CD4-positive, alpha-beta T cell treated with Interleukin-15 for 4 hours (primary cell): ENCODE measurements at places on chromosomes 16 and 17.

DNA sequence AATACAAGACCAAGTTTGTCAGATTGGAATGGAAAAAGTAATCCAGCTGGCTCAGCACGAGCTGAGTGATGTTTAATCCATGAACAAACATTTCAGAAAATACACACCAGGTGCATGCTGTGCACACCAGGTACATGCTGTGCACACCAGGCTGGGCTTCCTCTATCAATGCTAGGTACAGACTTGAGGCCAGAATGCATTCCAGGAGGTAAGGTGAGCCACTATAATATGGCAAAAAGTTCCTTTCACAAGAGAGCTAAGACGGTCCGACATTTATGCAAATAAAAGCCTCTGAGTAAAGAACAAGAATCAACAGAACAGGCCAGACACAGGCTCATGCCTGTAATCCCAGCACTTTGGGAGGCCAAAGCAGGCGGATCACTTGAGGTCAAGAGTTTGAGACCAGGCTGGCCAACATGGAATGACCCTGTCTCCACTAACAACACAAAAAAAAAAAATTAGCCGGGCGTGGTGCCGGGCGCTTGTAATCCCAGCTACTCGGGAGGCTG lies 128.2 kb downstream of the ZNF778 start:
- no peak for DNase-seq

GRCh38 chr17:56602292-56603130 lies 9.0 kb downstream of the NOG start:
- DNase-seq = peak; percentile 28

GRCh38 chr17:28484296-28484695 lies 10.9 kb downstream of the SLC13A2 start:
- no peak for DNase-seq

- peak; percentile 50 for DNase-seq
These were observed 35.0 kb downstream of the ZCCHC14 start for GRCh38 chr16:87457709-87458423.

- no peak for DNase-seq
These were observed 146.4 kb downstream of the MSI2 start for GRCh38 chr17:57402681-57403180.

DNA sequence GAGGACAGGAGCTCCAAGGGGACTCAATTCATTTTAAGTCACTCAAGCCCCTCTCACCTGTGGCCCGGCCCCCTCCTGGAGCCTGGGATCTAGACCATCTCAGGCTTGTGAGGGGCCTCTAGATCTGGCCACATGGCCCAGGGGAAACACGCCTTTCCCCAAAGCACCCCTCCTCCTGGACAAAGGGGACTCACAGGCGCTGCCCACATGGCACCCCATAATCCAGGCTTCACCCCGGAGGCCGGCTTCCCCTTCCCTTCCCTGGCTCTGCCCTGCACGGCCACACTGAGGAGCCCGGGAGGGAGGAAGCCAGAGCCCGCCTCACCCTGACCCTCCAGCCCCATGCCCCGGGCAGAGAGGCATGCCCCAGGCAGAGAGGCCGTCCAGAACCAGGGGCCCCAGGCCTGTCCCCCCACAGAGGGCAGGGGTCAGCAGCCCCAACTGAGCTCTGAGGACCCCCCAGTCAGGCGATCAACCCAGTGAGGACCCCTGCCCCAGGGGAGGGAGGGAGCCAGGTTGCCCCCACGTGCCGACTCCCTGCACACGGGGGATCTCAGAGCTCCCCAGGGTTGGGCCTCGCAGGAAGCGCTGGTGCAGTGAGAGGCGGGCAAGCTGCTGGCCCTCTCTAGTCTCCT lies 10.9 kb downstream of the HS3ST6 start:
- no peak for DNase-seq

DNA sequence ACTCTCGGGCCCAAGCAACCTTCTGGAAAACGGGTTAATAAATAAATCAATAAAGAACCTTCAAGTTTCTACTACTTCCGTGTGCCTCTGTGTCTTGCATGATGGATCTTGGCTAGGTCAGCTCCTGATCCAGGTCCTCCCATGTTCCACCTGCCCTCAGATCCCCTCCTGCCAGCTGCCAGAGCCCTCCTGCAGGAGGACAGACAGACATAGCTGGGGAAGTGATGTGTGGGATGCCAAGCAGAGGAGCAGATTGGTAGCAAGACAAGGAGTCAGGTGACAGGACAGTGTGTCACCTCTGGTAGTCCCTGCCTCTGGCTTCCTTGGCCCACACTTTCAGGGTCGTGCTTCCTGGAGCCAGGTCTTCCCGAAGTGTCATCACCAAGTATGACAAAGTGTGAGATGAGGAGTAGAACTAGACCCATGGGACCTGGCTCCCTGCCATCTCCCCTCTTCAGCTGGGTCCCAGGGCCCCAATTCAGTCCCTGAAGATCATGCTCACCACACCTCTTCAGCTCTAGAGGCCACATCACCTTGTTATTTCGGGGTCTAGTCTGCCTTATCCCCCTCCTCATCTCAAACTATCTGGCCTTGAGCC lies 1.0 kb upstream of the EPN3 start:
- DNase-seq = no peak

- DNase-seq = no peak
These were observed 30.4 kb downstream of the ENGASE start for GRCh38 chr17:79104898-79105600.

- DNase-seq = no peak
These were observed 291.1 kb downstream of the FOXL1 start for GRCh38 chr16:86869288-86870022.

- peak; percentile 82 for DNase-seq
These were observed 20.3 kb upstream of the NFATC3 start for GRCh38 chr16:68064791-68065365.

GRCh38 chr17:1813088-1813487 lies 16.6 kb downstream of the SMYD4 start:
- DNase-seq = no peak

GRCh38 chr17:77327566-77328464 lies 187.0 kb downstream of the SEC14L1 start:
- DNase-seq = no peak

DNA sequence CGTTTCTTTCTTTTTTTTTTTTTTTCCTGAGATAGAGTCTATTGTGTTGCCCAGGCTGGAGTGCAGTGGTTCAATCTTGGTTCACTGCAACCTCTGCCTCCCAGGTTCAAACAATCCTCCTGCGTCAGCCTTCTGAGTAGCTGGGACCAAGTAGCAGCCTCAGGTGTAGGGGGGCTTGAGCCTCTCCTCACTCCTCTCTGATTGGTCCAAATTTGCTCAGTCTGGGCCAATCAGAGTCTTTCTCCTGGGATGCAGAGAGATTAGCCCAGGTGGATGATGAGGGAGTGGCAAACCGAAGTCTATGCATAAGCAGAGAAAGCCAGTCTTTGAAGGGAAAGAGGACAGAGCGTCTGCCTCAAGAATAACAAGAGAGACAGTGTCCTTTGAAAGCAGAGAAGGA lies 99.0 kb downstream of the BMERB1 start:
- no peak for DNase-seq

GRCh38 chr16:14492614-14493013 lies 137.4 kb downstream of the PARN start:
- DNase-seq = no peak

DNA sequence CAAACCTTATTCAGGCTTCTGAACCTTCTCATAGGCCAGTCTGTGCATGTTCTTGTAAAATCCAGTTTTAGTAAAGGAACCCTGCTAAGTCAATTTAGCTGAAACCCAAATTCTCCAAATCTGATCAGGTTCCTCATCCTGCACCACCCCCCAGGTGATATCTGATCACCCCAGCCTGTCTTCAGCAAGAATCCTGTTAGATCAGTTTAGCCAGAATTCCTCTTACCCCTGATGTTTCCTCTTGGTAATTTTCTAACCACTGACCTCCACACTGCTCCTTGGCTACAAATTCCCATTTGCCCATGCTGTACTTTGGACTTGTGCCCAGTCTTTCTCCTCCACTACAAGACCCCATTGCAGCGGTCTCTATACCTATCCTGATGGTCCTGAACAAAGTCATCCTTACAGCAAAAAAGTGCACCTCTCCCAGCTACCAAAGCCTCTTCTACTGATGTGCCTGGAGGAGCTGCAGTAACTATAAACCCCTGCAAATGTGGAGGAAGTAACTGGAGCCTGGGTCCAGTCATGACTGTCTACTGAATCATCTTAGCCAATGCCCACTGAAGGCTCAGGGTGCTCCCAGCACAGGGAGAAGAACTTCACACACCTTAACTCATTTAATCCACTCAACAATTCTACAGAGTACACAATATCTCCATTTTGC lies 23.8 kb downstream of the TEX14 start:
- no peak for DNase-seq

DNA sequence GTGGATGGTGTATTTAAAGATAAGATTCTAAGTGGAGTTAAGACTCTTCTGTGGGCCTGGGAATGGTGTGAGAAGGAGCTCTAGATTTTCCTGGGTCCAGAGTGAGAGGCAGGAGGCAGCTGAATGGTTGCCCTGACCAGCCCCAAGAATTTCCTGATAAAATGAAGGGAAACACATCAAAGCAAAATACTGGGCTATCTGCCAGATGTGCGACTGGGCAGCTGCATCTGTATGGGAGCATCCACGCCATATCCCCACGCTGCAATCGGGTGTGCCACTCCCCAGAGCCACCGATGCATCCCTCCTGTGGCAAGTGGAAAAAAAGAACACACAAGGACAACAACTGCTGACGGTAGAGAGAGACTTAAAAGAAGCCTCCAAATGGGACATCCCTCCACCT lies 84.3 kb upstream of the COX10 start:
- DNase-seq = no peak

GRCh38 chr16:48165961-48166578 lies 10.3 kb upstream of the ABCC12 start:
- no peak for DNase-seq

DNA sequence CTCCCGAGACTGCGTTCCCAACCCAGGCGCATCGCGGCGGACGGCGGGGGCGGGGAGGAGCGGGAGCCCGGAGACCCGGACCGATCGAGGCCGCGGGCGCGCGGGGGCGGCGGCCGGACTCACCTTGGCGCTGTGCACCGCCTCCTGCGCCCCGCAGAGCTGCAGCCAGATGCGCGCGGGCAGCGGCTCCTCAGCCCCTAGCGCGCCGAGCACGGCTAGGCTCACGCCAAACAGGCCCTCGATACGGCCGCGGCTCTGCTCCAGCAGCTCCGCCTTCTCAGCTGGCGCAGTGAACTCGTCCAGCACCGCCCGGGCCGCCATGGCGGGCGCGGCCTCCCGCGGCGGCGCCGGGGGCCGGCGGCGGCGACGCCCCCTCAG lies 339 bp downstream of the N4BP1 start:
- peak; percentile 9 for DNase-seq

- DNase-seq = peak; percentile 34
These were observed 15.2 kb upstream of the HERPUD1 start for GRCh38 chr16:56916571-56917403.

DNA sequence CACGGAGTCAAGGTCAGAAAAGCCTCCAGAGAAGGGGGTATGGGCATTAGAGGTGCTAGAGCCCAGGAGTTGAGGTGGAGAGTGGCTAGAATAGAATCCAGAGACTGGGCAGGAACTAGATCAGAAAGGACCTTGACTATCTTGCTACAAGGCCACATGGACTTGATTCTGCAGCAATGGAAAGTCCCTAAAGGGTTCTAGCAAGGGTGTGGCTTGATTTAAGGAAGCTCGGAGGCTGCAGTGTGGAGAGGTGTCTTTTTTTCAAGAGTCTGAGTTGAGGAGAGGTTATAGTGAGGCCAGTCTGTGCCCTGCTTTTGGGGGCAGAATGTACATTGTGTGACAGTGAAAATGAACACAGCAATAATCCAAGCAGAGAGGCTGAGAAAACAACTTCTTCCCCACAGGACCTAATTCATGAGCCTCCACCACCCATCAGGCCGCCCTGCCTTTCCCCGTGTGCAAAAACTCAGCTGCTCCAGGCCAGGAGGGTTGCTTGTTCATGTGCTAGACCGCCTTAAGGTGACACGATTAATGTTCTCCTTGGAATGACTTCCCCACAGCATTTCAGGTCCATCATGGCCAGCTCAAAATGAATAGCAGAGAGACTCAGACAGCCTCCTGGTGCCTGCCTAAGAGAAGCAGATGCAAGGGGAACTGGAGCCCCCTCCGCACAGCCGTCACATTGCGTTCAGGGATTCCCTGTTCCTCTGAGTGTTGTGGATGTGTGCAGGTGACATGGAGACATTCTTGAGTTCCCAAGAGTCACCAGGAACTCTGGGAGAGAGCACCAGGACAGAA lies 8.7 kb upstream of the BEAN1 start:
- no peak for DNase-seq

DNA sequence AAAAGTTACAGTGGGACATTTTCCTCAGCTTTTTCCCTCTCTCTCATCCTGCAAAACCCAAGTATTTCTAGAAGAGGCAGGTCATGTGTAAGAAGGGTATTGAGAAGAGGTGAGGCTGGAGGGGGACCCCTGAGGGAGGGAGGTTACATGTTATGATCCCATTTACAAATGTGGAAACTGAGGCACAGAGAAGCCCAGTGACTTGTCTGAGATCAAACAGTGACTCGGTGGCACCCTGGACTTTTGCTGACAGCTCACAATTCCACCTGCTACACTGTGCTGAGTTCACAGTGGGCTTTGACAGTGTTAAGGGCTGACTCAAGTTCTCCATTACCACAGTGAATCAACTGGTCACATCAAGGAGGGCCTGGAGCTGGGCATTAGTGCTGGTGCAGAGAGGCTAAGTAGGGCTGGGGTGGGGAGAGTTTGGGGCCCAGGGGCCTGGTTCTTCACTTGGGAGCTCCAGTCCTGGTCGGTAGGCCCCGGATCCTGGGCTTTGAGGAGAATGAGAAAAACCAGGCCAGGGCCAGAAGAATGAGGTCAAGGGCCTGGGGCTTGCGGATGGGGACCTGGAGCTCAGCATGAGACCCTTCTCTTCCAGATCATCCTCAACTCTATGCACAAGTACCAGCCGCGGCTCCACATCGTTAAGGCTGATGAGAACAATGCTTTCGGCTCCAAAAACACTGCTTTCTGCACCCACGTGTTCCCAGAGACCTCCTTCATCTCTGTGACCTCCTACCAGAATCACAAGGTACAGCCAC lies 26.0 kb downstream of the TBX4 start:
- no peak for DNase-seq

GRCh38 chr17:48586355-48587258 lies 3.4 kb downstream of the HOXB3 start:
- DNase-seq = no peak

DNA sequence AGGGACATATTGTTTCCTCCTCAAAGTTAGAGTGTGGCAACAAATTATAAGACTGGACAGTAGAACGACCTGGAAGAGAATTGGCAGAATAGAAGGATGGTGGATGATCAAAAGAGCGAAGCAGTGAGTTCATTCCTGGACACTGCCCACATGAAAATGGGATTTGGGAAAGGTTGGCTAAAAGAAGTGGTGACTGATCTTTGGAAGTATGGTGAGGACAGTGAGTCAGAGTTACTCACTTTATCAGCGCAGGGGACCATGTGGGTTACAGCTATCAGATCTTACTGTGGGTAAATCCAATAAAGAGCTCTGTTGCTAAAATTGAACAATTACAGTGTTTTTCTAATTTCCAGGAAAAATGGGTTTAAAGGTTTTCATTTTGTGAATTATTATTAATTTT lies 2.7 kb upstream of the TANC2 start:
- DNase-seq = no peak
